ENCODE measurements at places on chromosomes 3 and 15.
A peak's percentile ranks its signal among the peaks of the same experiment; 100 is the strongest.

- peak; percentile 9 for DNase-seq
Measured at GRCh38 chr3:117844676-117845075, 1135.1 kb downstream of the TUSC7 start.

GRCh38 chr3:16496008-16496407 lies 17.5 kb downstream of the RFTN1 start:
- DNase-seq: no peak

DNA sequence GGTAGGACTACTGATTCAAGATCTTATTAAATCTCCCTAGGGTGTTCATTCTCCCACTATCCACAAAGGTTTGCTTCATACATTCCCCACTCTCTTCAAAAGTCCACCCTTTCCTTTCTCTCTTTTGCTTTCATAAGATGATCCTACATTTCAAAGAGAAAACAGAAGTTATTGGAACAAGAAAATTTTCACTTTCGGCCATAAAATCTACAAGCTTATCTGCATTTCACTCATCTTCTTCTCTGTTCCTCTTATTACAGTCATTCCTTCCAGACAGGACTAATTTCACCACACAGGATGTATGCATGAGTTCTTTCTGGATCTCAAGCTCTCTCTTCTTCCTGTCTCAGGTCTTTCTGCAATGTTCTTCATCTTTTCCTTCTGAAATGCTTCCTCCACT lies 238.7 kb downstream of the ISL2 start:
- no peak for DNase-seq

- DNase-seq: peak; percentile 11
Measured at GRCh38 chr3:25033407-25034029, 394.5 kb upstream of the RARB start.

GRCh38 chr15:39396979-39397615 lies 183.8 kb upstream of the THBS1 start:
- DNase-seq: peak; percentile 37

- DNase-seq: peak; percentile 78
Measured at GRCh38 chr3:111712294-111713167, 117.4 kb upstream of the ZBED2 start.

- DNase-seq: no peak
Measured at GRCh38 chr3:108013141-108014055, 77.4 kb downstream of the CD47 start.

DNA sequence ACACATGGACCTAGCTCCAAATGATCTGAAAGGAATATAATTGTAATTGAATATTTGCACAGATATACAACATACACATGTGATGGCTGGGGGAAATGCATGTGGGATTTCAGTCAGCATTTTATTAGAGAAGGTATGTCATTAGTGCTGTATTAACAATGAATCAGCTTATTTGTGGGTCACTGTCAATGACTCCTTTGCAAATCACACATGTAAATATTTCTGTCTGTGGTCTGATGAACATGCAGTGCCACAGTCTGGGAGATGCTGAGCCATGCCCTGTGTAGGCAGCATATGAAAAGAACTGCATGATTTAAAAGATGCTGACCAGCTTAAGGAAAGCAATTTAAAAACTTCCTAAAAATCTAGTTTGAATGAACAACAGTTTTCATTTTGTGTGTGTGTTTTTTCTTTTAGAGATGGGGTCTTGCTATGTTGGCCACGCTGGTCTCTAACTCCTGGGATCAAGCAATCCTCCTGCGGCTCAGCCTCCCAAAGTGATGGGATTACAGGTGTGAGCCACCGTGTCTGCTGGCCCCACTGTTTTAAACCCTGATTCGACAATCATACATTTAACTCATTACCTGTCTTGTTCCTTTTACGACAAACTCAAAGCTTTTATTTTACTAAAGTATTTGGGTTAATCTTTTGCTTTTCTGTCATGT lies 803 bp upstream of the B3GNT5 start:
- DNase-seq: no peak

All from amniotic epithelial cell (primary cell).